ENCODE measurements at places on chromosomes 7 and 10.

DNA sequence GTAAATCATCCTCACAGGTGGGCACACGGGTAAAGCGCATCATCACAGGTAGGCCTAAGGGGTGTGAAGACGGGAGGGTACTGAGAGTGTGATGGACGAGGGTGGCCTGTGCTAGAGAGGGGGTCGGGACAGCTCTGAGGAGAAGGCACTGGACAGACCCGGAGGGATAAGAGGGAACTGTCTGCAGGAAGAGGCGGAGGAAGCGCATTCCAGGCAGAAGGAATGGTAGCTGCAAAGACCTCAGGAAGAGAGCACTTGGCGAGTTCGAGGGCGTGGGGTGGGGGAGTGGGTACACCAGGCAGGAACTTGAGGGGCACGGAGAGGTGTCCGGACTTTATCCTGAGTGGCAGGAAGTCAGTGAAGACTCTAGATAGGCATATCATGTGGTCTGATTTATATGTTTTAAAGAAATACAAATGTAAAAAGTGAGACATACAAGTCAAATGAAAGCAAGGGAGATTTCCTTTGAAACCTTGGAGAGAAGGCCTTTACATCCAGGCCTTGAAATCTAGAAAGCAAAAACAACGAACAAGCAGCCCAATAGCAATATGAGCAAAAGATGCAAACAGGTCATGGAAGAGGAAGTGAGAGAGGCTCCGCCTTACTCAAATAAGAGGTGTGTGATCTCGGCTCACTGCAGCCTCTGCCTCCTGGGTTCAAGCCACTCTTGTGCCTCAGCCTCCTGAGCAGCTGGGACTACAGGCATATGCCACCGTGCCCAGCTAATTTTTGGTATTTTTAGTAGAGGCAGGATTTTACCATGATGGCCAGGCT, 3.6 kb downstream of the LHPP start:
- no peak for DNase-seq

- DNase-seq, result no peak
These were observed 139.5 kb downstream of the SEMA3E start for GRCh38 chr7:83509255-83510021.

DNA sequence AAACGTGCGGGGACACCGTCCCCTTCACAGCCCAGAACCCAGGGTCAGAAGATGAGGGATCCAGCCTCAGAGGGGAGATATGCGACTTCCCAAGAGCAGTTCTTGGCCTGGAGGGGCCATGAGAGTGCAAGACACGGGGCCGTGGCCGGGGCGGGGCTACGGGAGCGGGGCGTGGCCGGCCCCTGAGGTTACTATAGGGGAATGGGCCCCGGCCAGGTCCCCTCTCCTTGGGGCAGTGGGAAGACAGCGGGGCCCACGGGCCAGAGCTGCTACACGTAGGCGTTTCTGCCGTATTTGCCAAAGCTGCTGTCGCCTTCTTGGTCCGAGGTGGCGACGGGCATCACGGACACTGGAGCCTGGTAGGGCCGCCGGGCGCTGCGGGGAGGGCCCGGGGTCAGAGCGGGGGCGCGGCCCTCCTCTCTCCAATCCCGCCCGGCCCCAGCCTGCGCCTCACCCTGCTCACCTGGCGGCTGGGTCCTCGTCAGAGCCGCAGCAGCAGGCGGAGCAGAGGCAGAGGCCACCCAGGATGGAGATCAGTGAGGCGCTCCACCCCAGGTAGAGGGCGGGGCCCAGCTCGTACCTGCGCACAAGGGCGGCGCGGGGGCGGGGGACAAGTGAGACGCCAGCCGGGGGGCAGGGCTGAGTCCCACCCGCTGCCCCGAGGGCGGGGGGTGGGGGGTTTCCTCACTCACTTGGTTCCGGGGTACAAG, 5.3 kb downstream of the CLDN15 start:
- no peak for DNase-seq

DNA sequence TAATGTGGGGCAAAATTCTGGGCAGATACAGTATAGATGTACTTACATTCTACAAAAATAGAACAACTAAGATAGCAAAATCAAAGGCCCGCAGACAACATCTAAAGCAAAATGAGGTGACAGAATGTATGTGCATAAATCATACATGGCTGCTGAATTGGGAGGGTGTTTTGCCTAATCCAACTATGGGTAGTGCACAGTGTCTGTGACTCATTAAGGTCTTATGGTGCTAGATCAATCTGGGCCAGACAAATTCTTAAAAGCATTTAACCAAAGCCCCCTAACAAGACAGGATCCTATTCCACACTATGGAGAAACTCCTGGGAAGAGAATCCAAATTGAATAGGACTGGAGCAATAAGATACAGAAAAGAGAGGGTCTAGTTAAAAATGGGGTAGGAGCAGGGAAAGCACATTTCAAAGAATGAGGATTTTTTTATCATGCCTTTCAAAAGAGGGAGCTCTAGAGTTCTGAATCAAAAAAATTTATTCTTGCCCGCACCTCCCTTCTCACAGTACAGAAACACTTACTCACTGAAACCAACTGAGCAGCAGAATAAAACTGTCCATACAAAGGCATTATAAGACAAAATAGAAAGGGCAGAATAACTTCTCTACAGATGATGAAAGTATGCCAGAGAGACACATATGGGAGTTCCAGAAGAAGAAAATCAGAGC, 181.3 kb downstream of the RNLS start:
- no peak for DNase-seq

GRCh38 chr7:66015440-66016130, 33.6 kb upstream of the GUSB start:
- DNase-seq, result no peak

DNA sequence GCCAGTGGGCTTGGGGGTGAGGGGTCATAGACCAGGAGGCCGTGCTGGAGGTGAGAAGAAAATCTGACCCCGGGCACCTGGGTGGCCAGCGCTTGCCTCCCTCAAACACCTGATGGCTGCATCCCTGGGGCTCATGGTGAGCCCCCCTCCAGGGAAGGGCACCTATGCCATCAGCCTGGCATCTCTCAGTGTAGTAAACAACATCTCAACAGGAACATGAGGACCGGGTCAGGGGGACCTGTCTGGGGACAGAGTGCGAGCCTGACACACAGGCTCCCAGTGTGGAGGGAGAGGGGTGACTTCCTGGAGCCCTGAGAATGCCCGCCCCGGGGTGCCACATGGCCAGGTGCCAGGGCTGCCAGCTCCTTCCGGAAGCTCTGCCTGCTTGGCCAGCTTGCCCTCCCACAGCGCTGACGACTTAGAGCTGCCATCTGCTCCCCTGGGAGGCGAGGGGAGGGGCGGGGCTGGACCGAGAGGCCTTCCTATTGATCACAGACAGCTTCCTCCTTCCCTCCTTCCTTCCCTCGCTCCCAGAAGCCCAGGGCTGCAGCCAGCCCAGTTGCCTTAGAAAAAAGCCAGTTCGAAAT, 12.3 kb downstream of the STX1A start:
- no peak for DNase-seq

GRCh38 chr7:123096976-123097375, 101.5 kb upstream of the TAS2R16 start:
- no peak for DNase-seq

DNA sequence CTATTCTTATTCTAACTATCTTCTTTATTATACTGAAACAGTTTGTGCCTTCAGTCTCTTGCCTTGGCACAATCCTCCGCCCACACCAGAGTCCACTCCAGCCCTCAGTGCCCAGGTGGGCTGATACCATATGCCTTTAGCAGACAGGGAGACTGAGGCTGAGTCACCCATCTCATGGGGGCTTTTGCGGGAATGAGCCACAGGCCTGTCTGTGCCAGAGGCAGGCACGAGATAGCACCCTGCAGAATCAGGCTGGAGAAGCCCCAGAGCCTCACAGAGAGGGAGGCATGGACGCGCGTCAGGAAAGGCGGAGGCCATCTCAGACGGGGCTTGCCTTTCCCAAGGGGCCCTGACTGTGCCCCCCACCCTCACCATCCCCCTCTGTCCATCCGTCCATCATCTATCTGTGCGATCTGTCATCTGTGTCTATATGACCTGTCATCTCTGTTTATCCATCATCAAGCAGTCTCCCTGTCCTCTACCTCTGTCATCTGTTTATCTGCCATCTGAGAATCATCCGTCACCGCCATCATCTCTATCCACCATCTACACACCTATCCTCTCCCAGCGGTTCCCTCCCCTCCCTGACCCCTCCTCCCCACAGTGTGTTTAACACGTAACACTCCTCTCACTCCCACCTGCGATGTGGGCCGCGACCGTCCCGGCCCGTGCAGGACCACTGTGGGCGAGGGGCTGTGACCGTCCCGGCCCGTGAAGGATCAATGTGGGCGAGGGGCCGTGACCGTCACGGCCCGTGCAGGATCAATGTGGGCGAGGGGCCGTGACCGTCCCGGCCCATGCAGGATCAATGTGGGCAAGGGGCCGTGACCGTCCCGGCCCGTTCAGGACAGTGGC, 7.3 kb upstream of the ADAP1 start:
- DNase-seq, result no peak

- DNase-seq, result no peak
These were observed 77.1 kb upstream of the RAB18 start for GRCh38 chr10:27426948-27427467.

DNA sequence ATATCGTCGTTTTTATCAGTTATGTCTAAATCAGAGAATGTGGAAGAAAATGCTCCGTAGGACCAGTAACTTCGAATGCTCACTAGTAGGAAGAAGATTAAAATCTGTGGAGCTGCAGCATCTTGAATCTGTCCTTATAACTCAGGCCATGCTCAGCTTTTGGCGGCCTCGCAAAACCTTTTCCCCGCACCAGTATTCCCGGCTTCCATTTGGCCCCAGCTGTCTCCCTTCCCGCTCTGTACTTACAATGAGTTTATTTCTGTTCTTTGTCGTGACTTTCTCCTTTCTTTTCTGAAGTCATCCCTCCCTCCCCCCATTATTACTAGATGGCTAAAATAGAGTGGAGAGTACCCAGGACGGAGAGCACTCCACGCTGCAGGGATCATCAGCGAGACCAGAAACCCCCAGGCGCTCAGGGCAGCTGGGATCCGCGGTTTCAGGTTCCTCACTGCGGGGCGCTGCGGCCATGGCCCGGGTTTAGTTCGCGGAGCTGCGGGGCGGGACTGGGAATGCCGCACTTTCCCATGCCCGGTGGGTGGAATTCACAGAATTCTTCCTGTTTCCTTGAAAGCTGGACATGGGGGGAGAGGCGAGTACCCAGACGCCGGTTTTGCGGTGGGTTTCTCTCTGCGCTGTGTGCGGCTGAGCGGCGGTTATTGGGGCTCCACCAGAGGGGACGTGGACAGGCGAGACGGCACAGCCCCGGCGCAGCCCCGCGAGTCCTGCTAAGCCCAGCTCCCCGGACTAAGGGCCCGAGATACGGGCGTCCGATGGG, 183.5 kb downstream of the POM121L12 start:
- DNase-seq, result no peak

GRCh38 chr10:49054753-49055152, 60.6 kb downstream of the VSTM4 start:
- no peak for DNase-seq

GRCh38 chr7:119842337-119842736, 430.6 kb upstream of the KCND2 start:
- no peak for DNase-seq

DNA sequence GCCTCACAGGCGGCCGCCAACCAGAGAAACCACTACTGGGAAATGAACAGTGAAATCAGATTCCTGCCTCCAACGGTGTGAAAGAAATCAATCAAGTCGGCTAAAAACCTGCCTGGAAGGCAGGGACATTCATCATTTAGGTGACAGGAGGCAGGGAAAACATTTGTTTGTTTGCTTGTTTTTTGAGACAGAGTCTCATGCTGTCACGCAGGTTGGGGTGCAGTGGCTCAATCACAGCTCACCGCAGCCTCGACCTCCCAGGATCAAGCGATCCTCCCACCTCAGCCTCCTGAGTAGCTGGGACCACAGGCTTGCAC, 30.5 kb downstream of the AP5Z1 start:
- DNase-seq, result no peak

DNA sequence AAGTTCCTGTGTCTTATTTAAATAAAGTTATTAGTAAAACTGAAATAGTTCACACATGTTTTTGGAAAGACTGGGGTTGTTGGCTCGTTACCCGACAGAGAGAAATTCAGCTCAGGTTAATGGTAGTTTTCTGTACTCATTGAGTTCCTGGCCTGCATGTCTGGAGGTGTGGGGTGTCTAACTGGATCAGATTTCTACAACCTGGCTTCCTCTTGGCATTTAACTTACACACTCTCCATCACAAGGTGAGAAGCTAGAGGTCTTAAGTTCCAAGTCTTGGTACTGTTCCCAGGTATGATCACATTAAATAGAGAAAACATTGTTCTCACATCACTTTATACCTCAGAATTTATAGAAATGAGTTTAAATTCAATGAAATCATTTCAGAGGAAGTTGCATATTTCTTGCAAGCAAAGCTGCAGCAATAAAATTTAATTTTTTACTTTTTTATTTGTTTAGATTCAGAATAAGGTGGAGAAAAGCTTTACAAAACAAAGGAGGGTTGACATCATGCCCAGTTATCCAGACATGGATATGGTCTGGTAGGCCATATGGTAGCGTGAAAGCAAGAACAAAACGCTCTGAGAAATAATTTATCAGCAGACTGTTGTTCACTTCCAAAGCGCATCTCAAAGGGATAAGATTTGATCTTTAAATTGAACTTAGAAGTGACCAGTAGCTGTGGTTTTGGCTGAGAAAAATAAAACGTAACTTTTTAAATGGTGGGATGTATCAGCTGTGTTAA, 120.6 kb downstream of the GLCCI1 start:
- DNase-seq, result no peak

- no peak for DNase-seq
These were observed 85.4 kb upstream of the NPTX2 start for GRCh38 chr7:98531717-98532116.

DNA sequence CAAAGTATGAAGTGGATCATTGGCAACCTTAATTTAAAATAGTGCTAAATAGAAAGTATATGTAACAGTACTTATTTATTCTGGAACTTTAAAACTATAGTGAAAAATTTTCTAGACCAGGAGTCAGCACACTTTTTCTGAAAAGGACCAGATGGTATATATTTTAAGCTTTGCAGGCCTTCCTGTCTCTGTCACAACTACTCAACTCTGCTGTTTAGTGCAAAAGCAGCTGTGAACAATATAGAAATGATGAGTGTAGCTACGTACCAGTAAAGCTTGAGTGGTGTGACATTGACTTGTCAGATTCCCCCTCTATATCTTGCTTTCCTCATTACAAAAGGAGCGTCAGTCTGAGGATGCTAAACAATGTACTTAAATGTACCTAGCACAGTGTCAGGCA, 88.1 kb upstream of the IGFBP3 start:
- no peak for DNase-seq

- no peak for DNase-seq
These were observed 789.7 kb downstream of the GATA3 start for GRCh38 chr10:8844141-8844540.

GRCh38 chr7:17299483-17299991, 1.1 kb downstream of the AHR start:
- no peak for DNase-seq

DNA sequence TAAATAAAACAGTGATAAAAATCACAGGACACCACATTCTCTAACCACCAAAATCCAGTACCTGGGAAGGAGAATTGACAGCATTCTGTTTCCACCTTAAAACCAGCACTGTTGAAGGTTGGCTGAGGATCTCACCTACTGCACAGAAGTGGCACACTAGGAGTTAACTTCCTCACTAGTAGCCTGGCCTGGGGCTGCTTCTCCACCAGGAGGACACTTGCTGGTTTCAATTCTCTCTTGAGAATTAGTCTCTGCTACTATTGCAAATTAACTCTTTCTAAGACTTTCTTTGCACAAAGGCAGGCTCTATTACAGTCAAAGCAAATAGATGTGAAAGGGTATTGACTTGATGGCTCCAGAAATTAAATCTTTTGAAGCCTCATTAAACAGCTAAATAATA, 2.3 kb upstream of the CTTNBP2 start:
- DNase-seq, result no peak

Measured in stimulated activated CD4-positive, alpha-beta T cell treated with anti-CD3 and anti-CD28 coated beads, TNF-alpha, amount 100 ng/mL, for 1 hour (primary cell).